Stimulated activated CD4-positive, alpha-beta T cell treated with anti-CD3 and anti-CD28 coated beads, Interleukin-15, amount 100 ng/mL, for 1 hour (primary cell): ENCODE measurements at places on chromosomes 16 and 17.

DNA sequence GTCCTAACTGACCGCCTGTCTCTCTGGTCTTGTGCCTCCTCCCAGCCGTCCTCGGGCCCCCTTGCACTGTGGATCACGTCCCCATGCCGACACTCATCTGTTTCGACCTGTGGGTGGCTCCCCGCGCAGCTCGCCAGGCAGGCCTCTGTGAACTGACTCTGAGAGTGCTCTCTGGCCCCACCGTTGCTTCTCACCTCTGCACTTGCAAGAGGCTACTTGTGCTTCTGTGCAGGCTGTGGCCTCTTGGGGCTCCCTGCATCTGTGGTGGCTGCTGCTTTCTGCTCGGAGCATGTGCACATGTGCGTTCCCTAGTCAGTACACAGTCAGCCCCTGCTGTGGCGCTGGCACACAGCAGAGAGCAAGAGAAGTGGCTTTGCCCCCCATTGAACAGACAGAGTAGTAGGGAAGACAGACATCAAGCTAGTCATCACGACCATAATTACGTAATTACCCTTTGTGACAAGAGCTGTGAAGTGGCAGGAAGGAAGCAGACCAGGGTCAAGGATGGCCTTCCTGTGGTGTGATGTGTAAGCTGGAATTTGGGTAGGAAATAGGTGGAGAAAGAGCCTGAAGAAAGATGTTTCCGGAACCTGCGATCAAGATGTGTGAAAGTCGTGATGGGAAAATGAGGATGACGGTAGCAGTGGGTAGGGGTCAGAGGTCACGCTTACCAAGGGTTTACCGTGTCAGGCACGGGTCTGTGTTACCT, 256.0 kb upstream of the CACNG5 start:
- DNase-seq = no peak

- DNase-seq = no peak
These were observed 702 bp upstream of the WNT3 start for GRCh38 chr17:46818929-46819859.

DNA sequence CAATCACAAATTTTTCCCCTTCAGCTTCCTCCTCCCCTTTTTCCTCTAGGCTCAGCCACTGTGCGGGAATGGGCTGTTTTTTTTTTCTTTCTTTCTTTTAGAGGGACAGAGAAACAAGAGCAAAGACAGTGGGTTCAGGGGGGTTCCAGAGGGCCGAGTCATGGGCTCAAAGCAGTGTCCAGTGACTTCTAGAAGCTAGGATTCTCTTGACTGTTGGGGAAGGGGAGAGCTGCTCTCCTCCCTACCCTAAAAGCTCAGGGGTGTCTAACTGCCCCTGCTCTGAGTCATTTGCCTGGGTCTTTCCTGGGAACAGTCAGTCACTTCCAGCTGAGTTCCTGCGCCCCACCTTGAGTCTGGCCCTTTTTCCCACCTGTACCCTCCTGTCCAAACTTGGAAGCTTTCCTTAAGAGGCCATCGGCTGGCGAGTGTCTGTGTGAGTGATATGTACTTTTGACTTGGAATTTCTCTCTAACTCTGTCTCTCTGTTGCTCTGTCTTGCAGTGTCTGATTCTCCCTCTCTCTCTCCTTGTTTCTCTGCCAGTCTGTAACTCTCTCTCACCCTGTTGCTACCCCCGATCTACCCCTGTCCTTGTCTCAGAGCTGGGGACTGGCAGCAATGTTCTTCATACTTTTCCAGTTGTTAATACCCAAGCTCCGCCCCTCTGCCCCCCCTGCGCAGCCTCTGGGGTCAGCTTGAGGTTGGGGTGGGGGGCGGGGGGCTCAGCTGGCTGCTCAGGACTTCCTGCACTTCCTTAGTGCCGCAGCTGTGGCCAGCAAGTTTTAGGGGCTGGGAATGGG, 2.4 kb downstream of the THRA start:
- no peak for DNase-seq

DNA sequence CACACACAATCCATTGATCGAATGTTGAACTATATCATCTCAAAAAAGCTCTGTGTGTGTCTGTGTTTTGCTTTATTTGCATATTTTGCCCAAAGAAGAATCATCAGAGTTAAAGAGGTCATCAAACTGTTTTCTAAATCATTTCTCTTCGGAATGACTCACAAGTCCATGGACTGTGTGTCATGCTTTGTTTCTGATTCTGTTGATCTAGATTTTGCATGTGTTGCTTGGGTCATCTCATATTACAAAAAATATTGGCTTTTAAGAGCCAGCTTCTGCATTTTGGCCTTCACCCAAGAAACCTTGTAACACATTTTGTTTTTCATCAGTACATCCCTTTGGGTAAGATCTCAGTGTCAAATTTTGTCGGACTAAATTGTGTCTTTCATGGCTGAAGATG, 471.2 kb upstream of the HSBP1 start:
- no peak for DNase-seq

DNA sequence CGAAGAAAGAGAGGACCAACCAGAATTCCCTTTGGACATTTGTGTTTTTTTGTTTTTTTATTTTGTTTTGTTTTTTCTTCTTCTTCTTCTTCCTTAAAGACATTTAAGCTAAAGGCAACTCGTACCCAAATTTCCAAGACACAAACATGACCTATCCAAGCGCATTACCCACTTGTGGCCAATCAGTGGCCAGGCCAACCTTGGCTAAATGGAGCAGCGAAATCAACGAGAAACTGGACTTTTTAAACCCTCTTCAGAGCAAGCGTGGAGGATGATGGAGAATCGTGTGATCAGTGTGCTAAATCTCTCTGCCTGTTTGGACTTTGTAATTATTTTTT, 3.6 kb downstream of the SOX9 start:
- no peak for DNase-seq

DNA sequence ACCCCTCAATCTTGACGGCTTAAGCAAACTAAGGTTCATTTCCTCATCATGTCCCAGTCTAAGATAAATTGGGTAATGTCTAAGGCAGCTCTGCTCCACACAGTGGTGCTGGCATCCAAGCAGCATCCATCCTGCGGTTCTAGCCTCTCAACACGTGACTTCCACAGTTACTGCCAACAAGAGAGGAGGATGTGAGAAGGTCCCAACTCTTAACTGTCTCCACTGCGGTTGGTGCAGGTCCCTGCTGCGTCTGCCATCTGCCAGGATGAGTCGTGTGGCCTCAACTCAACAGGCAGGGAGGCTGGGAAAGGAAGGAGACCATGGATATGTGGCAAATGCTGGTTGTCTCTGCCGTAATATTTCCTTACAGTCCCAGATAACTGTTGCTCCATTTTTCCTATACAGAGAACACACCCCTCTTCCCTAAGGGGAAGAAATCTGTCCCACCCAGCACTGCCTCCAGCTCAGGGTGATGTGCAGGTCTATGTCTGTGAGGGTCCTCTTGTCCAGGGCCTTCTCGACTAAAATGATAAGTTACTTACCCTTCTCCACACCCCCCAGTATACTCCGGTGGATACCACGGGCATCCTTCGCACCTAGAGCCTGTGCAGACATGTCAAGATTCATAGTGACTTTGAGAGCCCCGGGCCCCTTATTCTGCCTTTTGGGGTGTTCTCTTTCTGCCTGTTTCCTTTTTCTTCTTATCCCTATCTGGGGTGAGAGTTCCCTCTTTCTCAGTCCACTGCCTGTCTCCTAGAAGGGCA, 64.7 kb downstream of the KCNJ18 start:
- DNase-seq = no peak

- no peak for DNase-seq
These were observed 149.3 kb downstream of the PCTP start for GRCh38 chr17:55900188-55900587.

GRCh38 chr17:42333053-42333452, 44.8 kb downstream of the STAT5A start:
- DNase-seq = no peak

- no peak for DNase-seq
These were observed 67.0 kb downstream of the TUBD1 start for GRCh38 chr17:59825533-59826322.

DNA sequence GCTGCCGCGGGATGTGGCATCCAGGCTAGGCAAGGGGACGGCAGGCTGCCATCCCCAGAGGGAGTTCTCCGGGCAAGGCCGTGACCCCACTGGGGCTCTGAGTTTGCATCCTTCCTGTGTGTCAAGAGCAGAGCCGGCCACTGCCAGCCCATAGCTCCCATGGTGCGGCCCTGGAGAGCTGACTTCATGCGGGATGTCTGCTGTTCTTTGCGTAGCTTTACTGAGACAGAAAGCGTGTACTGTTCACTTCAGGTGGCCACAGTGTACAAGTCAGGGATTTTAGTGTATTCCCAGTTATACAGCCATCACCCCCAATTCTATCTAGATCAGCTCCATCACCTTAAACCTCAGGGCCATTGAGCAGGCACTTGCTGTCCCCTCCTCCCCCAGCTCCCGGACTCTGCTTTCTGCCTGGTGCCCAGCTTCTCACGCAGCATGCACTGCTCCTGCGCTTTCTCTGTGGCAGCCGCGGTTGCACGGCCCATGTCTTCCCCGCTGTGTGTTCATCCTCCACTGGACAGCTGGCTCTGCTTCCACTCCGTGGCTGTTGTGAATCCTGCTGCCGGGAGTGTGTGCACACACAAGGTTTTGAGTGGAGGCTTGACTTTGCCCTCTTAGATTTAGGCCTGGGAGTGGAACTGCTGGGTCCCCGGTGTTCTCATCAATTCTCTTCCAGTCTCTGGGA, 71.2 kb downstream of the KLHDC4 start:
- no peak for DNase-seq

DNA sequence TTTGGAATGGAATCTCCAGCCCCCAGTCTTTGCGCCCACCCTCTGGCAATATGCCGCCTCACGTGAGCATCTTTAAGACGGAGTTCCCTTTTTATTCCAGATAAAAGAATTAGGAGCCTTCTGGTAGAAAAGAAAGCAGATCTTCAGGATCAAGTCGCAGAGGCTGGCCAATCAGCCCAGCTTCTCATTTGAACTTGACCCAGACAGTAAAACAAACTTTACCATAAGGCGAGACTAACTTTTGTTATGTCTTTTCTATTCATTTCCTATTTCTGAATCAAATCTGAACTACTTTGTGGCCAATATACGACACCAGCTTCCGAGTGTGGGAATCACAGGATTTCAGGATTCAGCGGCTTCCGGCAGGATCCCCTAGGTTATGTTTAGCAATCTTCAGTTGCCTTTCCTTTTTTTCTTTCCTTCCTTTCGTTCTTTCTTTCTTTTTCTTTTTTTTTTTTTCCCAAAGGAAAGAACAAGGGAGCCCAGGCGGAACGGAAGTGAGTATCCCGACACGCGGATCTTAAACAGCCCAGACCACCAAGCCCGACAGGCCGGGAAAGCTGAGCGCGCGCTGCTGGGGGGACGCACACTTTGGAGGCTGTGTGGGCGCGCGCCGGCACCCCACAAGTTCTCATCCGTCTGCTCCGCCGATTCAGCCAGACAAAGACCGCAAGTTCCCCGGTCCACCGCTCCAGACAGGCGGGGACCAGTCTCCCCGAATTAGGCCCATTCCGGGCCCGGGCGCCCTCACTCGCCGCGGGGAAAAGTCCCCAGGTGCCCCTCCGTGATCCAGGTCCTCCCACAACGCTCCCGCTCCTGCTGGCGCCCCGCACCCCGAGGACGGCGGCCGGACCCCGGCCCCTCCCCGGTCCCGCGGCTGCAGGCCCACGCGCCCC, 633 bp downstream of the TBC1D16 start:
- DNase-seq = peak; percentile 12

DNA sequence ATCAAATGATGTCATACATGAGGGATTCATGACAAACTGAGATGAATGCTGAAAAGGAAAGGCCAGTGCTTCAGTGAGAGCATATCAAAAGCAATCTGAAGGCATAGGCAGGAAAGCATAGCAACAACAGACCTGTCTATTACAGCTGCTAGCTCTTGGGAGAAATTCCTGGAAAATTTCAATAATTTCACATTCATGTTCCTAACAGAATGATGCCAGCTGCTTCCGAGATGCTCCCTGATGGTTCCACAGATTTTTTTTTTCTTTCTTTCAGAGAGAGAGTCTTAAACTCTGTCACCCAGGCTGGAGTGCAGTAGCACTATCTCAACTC, 50.3 kb upstream of the CLEC3A start:
- no peak for DNase-seq

DNA sequence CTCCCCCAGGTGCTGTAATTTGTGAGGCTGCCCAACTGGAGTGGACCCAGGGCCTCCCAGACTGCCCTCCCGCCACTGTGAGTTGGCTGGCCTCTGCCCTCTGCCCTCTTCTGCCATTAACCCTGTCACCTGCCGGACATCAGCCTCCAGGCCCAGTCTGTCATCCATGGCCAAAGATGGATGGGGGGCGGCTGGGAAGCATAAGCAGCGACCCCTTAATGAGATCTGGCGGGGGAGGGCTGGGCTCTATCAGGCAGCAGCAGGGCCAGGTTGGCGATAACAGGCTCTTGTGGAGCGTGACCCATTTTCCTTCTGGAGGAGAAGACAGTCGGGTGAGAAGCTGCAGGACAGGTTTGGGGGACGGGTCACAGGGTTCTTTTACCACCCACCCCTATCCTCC, 25.3 kb downstream of the CDK5RAP3 start:
- DNase-seq = no peak

DNA sequence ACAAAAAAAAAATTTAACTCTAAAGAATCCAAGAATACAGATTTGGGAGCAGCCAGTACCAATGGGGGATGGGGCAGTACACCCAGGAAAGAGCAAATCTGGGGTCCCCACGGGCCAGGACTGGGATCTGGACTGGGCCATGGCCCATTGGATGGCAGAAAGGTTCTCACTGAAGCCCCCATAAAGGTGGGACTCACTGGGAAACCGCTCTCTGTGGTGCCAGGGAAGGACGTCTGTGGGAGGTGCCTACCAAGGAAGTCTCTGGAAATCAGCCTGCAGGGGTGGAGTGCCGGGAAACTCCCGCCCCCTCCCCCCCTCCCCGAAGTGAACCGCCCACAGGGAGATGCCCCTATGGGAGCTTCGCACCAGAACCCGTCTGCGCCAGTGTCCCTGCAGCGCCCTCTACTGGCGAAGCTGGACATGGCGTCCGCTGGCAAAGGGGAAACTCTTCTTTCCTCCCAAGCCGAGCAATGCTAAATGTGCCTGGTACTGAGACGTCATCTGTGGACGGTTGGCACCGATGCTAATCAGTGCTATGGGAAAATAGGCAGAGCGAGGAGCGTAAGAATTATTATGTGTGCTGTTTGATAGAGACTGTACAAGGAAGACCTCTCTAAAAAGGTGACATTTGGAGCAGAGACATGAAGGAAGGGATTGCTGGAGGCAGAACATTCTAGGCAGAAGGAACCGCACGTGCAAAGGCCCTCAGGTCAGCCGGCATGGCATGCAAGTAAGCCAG, 671.1 kb downstream of the WWOX start:
- DNase-seq = peak; percentile 73

GRCh38 chr16:56222474-56222997, 31.2 kb downstream of the GNAO1 start:
- DNase-seq = no peak
